ENCODE measurements at places on chromosomes 13 and 19.
A peak's percentile ranks its signal among the peaks of the same experiment; 100 is the strongest.

DNA sequence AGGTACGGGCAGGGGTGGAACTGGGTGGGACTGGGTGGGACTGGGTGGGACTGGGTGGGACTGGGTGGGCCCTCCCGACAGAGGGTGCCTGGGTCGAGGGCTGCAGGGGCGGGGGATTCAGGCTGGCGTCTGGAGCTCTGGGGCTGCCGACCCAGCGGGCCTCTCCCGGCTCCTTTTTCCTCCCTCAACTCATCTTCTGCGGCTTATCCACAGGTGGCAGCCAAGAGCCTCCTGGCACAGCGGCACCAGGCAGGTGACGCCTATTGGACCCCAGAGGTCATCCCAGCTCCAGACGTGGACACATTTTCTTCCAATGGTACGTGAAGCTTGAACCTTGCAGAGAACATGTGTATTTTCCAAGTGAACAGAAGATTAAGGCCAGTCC is 533 bp downstream of the ZNF544 start:
- DNase-seq = no peak
- peaks cover 19% of the 10 kb centered on the region for H3K4me1 ChIP-seq
- H3K4me3 ChIP-seq = peak overlapping the region; percentile 92
- no peaks in the 10 kb centered on the region for H3K27me3 ChIP-seq
- H3K27ac ChIP-seq = peak overlapping the region; percentile 94

DNA sequence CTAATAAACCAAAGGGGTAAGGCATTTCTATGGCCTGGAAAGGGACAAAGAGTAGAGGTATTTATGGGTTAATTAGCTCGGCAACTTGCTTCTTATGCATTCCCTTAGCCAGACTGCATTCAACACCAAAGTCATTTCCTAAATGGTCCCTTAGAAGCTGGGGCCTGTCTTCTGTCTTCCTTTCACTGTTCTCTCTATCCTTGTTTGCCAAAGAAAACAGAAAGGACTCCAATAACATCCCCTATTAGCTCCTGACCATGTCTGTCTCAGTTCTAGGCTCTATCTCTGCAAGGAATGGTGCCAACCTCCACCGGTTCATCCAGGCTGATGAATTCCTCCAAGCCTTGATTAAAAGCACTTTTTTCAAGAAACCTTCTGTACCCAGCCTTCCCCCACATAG is 123.5 kb downstream of the KCTD12 start:
- H3K36me3 ChIP-seq = no peaks in the 10 kb centered on the region
- H3K4me3 ChIP-seq = no peak overlapping the region
- H3K4me1 ChIP-seq = peaks cover 3% of the 10 kb centered on the region
- DNase-seq = no peak
- H3K27me3 ChIP-seq = peaks cover 1% of the 10 kb centered on the region

GRCh38 chr13:83829810-83830209 is 52.5 kb downstream of the SLITRK1 start:
- no peak for DNase-seq
- no peak overlapping the region for H3K27ac ChIP-seq
- H3K27me3 ChIP-seq = no peaks in the 10 kb centered on the region
- H3K4me3 ChIP-seq = no peak overlapping the region
- peaks cover 6% of the 10 kb centered on the region for H3K4me1 ChIP-seq

GRCh38 chr13:42893214-42893671 is 98.8 kb downstream of the EPSTI1 start:
- peaks cover 2% of the 10 kb centered on the region for H3K4me1 ChIP-seq
- no peaks in the 10 kb centered on the region for H3K27me3 ChIP-seq
- no peak overlapping the region for H3K4me3 ChIP-seq
- DNase-seq = no peak

- peaks cover 55% of the 10 kb centered on the region for H3K4me1 ChIP-seq
- H3K4me3 ChIP-seq = peak overlapping the region; percentile 70
- peaks cover 30% of the 10 kb centered on the region for H3K36me3 ChIP-seq
Observed at GRCh38 chr19:13022859-13023636, 27.8 kb downstream of the NFIX start.

GRCh38 chr19:11881151-11881800 is 6.3 kb upstream of the ZNF69 start:
- no peaks in the 10 kb centered on the region for H3K36me3 ChIP-seq
- no peak for DNase-seq
- no peak overlapping the region for H3K27ac ChIP-seq
- peaks cover 17% of the 10 kb centered on the region for H3K27me3 ChIP-seq
- H3K4me3 ChIP-seq = peak overlapping the region; percentile 12

DNA sequence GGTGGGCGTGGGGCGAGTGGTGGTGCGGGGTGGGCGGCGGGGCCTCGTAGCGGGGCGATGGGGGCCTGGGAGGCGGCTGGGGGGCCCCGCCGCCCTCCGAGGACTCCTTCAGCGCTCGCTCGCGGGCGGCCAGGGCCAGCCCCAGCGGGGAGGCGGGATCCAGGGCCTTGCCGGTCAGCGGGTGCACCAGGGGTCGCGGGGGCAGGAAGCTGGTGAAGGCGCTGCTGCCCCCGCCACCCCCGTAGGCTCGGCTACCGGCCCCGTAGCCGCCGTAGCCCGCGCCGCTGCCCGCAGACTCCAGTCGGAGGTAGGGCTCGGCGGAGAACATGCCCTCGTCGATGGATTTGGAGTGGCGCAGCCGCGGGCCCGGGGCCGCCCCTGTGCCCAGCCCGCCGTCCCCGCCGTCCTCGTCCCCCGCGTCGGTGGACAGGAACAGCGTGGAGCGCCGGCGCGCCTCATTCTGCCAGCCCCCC is 18.6 kb downstream of the C19orf81 start:
- H3K4me1 ChIP-seq = no peaks in the 10 kb centered on the region
- no peaks in the 10 kb centered on the region for H3K36me3 ChIP-seq
- no peak overlapping the region for H3K4me3 ChIP-seq
- no peak overlapping the region for H3K27ac ChIP-seq
- H3K27me3 ChIP-seq = peaks cover 22% of the 10 kb centered on the region
- DNase-seq = no peak

DNA sequence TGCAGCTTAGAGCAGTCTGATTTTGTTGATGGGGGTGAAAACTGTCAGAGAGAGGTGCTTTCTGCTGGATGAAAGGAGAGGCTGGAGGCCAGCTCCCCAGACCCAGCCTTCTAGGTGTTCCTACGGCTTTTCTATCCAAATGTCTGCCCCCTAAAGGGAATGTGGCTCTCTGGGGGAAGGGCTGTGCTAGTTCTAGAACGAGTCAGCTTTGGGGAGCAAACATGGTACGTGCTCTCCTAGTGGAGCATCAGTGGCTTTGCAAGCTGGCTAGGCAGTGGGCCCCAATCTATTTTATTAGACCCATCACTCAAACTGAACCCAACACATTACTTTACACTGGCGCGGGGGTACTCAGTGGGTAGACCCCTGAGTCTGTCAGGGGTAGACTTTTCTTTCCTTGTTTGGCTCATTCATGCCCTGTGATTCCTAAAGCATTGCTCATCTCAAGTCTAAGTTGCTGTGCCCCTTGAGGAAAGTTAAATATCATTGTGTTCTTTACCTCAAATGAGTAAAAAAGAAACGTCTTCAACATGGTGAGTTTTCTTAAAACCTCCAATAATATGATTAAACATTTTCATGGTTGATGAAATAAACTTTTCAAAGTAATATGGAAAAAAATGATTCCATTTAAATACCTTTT is 254.9 kb downstream of the DLEU7 start:
- H3K4me1 ChIP-seq = peaks cover 38% of the 10 kb centered on the region
- no peak overlapping the region for H3K27ac ChIP-seq
- H3K27me3 ChIP-seq = no peaks in the 10 kb centered on the region
- no peaks in the 10 kb centered on the region for H3K36me3 ChIP-seq

DNA sequence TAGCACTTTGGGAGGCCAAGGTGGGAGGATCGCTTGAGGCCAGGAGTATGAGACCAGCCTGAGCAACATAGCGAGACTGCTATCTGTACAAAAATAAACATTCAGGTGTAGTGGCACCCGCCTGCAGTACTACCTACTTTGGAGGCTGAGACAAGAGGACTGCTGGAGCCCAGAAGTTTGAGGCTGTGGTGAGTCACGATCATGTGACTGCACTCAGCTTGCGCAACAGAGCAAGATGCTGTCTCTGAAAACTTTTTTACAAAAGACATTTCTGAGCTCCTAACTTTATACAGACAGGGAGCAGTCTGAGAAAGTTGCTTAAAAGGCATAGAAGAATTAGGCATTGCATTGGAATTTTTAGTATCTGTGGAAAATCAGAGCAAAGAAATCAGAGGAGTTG is 10.4 kb upstream of the TBC1D4 start:
- DNase-seq = no peak
- H3K4me3 ChIP-seq = no peak overlapping the region
- H3K36me3 ChIP-seq = no peaks in the 10 kb centered on the region
- H3K27me3 ChIP-seq = no peaks in the 10 kb centered on the region
- H3K27ac ChIP-seq = no peak overlapping the region
- H3K4me1 ChIP-seq = peaks cover 2% of the 10 kb centered on the region

- no peak for DNase-seq
- peak overlapping the region; percentile 66 for H3K4me3 ChIP-seq
- H3K27me3 ChIP-seq = peaks cover 59% of the 10 kb centered on the region
- no peak overlapping the region for H3K27ac ChIP-seq
Observed at GRCh38 chr19:30224689-30225606, 147.2 kb upstream of the ZNF536 start.
